Fibroblast of villous mesenchyme (primary cell): ENCODE measurements at places on chromosomes 2 and 18. TPM values are rescaled to one million over a fixed set of nuclear protein-coding genes. Genes with fewer than 3 reads are reported as not detected.

DNA sequence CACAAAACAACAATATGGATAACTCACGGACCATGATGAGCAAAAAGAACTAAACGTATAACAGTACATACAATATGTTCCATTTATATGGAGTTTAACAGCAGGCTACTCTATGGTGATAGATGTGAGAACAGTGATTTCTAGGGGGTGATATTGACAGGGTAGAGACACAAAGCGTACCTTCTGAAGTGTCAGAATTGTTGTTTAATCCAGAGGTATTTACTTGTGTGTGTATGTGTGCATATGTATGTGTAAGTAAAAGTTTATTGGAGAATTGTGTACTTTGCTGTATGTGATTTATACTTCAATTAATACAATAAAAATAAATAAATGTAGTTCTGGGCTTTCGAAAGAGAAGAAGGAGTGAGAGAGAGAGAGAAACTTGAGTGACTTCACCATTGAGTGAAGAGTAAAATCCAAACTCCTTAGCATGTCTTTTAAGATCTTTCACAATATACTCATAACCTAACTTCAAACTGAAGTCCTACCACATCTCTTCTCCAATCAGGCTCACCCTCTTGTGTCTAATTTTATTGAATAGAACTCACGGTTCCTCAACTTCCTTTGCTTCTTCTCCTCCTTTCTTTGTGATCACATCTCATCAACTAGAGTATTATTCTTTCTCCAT, 126.0 kb upstream of the KLF7 start:
- DNase-seq, result no peak

DNA sequence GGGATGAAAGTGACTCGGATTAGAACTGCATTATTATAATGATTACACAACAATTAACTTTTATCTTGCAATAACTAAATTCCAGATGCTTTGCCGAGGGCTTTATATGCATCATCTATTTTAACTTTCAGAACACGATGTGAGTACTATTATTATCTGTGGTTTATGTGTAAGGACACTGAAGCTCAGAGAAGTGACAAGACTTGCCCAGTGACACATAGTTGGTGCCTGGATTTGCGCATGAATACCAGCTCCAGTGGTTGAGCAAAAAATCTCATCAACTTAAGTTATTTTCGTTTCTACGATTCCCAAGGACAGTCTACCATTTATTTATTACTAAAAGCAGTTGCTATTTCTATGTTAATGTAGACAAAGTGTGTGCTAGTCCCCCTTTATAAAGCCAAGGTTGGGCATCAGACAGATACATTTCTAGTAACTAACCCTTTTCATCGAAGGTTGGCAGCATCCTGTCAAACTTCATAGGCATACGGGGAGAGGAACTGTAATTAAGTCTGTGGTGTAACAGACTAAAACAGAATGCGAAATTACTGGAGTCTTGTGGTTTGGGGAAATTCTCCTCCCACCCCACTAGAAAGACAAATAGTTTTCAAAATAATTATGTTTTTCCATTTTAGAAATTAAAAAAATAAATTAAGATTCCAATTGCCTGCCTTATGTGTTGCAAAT, 73.2 kb upstream of the BOD1L2 start:
- DNase-seq, result no peak

GRCh38 chr18:12376754-12377555, at the start of gene AFG3L2:
Gene AFG3L2, minus strand, starts transcription at chr18:12377227. Its CDS starts 145 bp downstream, at chr18:12377082.
- DNase-seq, result peak; percentile 100

GRCh38 chr2:54523324-54523959, 67.3 kb downstream of the SPTBN1 start:
- DNase-seq, result peak; percentile 44

DNA sequence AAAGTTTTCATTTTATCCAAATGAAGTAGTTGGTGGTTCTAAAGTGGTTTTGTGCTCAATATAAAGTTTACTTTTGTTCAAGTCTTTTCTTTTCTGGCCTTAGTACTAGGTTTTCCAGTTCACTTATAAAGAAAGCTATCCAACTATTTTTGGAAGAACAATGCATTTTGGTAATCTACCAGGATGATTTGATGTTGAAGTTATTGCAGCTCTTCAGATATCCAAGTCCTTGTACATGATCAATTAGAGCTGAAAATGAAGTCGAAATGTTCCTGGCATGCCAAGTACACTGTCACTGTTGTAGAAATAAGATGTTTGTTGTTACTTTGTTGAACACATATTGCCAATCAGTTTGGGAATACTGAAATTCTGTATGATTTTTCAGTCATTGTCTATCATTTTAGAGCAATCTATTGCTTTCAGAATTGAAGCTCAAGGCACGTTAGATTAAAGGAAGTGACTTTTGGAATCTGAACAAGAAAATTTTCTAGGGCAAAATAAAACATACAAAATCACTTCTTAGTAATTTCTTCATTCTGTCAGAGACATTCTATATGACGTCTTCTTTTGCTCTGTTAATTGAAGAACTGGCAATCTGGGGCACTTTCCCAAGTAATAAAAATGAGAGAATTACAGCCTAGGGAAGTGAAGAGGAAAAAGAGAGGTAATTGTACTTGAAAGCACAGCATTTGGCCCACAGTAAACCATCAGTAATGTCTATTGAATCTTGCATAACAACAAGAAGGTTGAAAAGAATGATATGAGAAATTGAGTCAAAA, 232.3 kb downstream of the MREG start:
- no peak for DNase-seq

- DNase-seq, result no peak
Observed at GRCh38 chr2:207240649-207241048, 74.9 kb upstream of the KLF7 start.

The TDRD15 gene
- total RNA-seq, result not detected in 2 replicates

The C2orf78 gene
- total RNA-seq, result not detected in 2 replicates
